ENCODE measurements at places on chromosomes 5 and 9. TPM values are rescaled to one million over a fixed set of nuclear protein-coding genes. Genes with fewer than 3 reads are reported as not detected.

Gene MYO10
- total RNA-seq: 34.9 TPM

DNA sequence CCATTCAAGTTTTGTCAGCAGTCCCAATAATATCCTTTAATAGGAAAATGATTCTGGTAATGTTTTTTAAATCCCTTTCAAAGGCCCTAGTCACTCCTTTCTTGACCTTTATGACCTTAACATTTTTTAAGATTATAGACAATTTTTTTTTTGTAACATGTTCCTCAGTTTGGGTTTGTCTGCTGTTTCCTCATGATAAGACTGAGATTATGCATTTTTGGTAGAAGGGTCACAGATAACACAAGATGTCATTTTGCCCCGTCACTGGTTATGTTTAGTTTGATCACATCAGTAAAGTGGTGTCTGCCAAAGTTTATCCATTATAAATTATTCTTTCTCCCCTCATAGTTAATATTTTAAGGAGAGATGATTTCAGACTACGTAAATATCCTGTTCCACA, 16.0 kb upstream of the PTPDC1 start:
- no peak for DNase-seq

- DNase-seq: no peak
Observed at GRCh38 chr5:173998531-173998930, 9.6 kb downstream of the C5orf47 start.

- no peak for DNase-seq
Observed at GRCh38 chr5:60597572-60598320, 102.2 kb downstream of the DEPDC1B start.

GRCh38 chr5:39578887-39579497, 154.2 kb upstream of the DAB2 start:
- peak; percentile 18 for DNase-seq

- DNase-seq: no peak
Observed at GRCh38 chr9:105007143-105007542, 79.2 kb upstream of the ABCA1 start.

DNA sequence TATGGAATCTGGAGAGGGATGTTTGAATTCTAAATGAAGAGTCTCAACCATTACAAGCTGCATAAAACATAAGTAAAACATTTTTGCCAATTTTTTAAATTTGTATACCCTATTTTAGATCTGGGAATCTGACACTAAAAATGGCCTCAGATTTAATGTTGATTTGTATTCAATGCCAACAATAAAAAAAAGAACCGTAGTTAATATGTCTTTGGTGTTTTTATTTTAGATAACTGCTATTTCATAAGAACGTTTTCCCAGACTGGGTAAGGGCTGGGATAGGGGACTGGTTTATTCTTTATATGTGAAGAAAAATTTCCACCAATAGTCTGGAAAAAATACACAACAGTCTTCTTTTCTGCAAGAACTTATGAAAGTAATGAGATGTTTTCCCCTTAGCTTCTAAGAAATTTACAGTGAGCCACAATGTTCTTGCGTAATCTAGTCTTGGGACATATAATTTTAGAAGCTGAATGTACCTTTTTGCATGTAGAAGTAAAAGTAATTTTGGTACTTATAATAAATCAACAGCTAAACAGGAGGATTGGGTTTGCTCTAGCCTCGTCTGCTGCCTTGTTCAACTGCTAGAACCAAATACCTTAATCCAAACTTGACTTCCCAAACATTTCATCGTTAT, 244.6 kb upstream of the EFNA5 start:
- DNase-seq: no peak

DNA sequence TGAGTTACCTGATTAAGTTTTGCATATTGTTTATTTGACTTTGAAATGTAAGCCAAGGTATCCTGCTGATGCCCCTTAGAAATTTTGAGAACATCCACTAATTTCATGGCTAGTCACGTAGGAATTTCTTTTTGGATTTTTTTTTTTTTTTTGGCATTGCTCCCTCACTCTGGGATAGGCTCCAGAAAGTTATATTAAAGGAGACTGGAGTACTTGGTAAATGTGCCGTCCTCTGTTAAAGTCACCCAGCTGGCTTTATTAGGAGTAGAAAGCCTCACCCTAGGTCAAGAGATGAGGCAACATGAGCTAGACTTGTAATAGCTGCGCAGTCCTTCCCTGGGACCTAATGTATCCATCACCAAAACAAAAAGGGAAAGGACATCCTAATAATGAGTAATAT, 3.1 kb downstream of the KCTD16 start:
- no peak for DNase-seq

Data from HCT116 (cell line).